ENCODE measurements at places on chromosomes 12 and 14.
A peak's percentile ranks its signal among the peaks of the same experiment; 100 is the strongest.

- no peak for DNase-seq
These were observed 61.3 kb upstream of the RESF1 start for GRCh38 chr12:31897781-31898503.

DNA sequence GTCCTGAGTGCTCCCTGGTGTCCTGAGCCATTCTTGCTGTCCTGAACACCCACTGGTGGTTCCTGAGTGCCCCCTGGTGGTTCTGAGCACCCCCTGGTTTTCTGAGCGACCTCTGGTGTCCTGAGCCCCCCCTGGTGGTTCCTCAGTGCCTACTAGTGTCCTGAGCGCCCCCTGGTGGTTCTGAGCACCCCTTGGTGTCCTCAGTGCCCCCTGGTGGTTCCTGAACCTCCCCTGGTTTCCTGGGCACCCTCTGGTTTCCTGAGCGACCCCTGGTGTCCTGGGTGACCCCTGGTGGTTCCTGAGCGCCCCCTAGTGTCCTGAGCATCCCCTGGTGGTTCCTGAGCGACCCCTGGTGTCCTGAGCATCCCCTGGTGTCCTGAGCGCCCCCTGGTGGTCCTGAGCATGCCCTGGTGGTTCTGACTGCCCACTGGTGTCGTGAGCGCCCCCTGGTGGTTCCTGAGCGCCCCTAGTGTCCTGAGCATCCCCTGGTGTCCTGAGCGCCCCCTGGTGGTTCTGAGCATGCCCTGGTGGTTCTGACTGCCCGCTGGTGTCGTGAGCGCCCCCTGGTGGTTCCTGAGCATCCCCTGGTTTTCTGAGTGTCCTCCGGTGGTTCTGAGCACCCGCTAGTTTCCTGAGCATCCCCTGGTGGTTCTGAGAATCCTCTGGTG, 473.1 kb downstream of the TMEM121 start:
- DNase-seq: peak; percentile 11

DNA sequence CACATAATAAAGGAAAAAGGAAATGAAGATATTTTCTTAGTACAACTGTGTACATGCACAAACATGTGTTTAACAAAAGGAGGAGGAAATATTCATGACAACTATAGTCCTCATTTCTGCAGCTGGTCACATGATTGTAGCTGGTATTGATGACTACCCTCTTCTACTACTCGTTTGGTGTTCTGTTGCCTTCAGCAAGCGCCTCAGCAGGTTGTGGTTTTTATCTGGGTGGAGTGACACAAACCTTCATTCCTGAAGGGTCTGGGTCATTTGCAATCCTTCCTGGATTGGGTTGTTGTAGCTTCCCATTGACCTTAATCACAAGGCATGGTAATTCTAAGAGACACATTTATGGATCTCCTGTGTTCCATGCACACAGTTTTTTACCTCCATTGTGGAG, 1009.9 kb upstream of the USP15 start:
- DNase-seq: no peak

DNA sequence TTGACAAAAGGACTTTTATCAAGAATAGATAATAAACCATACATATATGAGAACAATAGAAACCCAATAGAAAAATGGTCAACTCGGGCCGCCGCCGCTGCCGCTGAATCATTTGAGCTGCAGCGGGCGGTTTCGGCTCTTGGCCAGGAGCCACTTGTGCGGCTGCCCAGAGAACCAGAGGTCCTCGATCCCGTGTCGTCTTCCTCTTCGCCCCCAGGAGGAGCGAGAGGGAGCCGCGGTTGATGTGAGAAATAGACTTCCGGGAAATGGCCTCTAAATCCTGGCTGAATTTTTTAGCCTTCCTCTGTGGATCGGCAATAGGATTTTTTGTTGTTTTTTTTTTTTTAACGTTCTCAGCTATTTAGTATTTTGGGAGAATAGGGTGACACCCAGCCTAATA, 44.8 kb downstream of the CPSF6 start:
- DNase-seq: peak; percentile 49

- no peak for DNase-seq
These were observed 116.8 kb downstream of the DAAM1 start for GRCh38 chr14:59305231-59305630.

- DNase-seq: peak; percentile 90
These were observed 747 bp downstream of the IRF2BPL start for GRCh38 chr14:77027538-77028383.

- peak; percentile 14 for DNase-seq
These were observed 229.1 kb upstream of the OR4E1 start for GRCh38 chr14:21902561-21903181.

- DNase-seq: no peak
These were observed 25.5 kb upstream of the P2RX4 start for GRCh38 chr12:121184425-121184824.

GRCh38 chr12:106248846-106249371, 1.1 kb upstream of the CKAP4 start:
- no peak for DNase-seq

DNA sequence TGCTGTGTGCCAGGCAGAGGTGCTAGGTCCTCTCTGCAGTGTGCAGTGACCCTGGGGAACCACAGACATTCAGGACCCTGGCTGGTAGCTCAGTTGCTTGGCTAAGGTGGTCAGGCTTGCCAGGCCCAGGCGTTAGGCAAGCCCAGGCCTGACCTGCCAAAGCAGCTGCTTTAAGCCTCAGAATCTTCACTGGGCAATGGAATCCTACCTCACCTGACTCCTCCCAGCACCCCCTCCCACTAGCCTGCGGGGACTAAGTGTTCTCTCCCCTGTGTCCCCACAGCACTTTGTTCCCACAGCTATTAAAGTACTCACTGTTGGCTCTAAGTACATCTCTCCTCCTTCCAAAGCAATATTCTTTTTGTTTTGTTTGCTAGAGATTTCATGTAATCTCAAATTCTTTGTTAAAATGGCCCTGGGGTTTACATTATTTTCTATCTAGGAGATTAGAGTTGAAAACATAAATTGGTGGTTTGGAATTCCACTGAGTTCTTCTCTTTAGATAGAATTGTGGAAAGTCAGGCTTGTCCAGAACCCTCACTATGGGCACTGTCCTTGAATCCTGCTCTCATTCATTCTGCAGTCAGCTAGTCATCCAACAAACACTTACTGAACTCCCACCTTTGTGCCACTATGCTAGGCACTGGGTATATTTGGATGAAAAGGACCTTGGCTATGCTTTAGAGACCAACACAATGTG, 44.4 kb downstream of the DGLUCY start:
- peak; percentile 49 for DNase-seq

DNA sequence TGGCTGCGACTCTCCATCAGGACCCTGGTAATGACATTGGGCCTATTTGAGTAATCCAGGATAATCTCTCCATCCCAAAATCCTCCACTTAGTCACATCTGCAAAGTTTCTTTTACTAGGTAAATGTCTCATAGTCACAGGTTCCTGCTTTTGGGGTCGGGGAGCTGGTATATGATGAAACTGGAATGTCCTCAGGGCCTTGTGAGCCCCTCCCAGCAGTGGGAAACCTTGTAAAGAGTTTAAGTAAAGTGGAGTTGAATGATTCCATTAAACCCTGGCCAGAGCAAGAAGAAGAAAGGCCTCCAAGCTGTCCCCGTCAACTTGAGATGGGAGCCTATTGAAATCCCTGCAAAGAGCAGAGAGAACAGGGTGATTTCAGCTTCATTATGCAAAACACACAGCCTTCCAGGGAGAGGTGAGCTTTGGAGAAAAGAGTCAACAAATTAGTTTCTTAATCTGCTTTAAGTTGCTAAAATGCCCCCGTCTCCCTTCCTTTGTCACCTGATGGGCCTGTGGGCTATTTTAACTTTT, 12.6 kb downstream of the WSCD2 start:
- no peak for DNase-seq

DNA sequence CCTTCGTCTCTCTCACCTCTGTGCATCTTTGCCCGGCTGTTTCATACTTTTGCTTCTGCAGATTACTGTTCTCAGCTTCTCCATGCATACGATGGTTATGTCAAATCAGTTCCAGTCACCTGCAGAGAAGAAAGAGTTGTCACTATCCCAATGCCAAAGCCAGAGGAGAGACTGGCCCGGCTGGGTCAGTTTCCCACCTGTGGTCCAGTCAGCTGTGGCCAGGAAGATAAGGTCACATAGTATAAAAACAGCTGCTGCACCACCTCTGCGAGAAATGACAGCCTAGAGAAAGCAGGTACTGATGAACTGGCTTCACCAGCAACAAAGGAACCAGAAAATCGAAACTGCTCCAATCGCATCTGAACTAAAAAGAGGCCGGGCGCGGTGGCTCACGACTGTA, 6.4 kb upstream of the P2RX4 start:
- no peak for DNase-seq

- no peak for DNase-seq
These were observed 354.0 kb upstream of the KITLG start for GRCh38 chr12:88934163-88934747.

GRCh38 chr14:68309616-68310015, 483.3 kb downstream of the ZFP36L1 start:
- DNase-seq: no peak

- DNase-seq: no peak
These were observed 205.9 kb downstream of the PHLDA1 start for GRCh38 chr12:75825686-75826085.

DNA sequence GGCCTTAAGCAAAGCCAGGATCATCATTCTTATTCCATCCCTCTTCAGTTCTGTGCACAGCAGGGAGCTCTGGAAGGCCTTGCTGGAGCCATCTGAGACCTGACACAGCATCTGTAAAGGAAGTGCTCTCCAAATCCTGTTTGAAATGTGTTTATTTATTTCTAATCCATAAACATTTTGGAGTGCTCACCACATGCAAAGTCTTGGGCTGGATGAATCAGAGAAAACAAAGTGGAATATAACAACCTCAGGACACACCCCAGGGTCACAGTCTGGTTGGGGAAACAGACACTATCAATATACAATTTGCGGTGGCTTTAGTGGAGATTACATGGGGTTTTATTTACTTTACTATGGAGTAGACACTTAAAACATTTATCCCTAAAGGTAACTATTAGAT, 54.3 kb downstream of the BMP4 start:
- no peak for DNase-seq

- no peak for DNase-seq
These were observed 62.1 kb downstream of the ATG14 start for GRCh38 chr14:55349565-55349964.

- no peak for DNase-seq
These were observed 34.7 kb downstream of the MIA2 start for GRCh38 chr14:39268393-39268792.

- DNase-seq: no peak
These were observed 2.6 kb downstream of the LTB4R start for GRCh38 chr14:24313913-24314312.

DNA sequence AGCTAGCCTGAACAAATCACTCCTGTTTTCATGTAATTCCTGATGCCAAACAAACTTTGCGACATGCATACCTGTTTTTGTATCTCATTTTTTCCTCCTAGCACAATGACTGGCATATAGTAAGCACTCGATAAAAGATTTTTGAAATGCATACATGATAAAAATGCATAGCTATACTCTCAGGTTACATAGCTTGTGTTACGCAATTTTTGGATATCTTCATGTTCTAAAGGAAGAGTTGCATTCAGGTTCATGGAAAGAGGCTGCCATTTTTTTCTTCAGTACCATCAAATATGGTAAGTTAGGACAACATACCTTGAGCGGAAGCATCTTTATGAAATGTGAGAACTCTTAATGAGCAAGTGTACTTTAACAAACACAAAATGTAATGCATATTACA, 284.8 kb upstream of the DIO2 start:
- no peak for DNase-seq

DNA sequence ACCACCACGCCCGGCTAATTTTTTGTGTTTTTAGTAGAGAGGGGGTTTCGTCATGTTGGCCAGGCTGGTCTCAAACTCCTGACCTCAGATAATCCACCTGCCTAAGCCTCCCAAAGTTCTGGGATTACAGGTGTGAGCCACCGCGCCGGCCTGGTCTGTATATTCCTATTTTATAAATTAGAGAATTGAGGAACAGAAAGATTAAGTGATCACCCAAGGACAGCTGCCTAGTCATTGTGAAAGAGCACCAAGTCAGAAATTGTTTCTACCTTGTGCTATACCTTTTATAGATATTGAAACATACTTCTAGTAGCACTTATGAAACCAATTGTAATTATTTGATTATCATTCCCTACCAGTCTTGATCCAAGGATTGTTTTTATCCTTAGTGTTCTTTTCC, 1.9 kb downstream of the KNTC1 start:
- DNase-seq: no peak

DNA sequence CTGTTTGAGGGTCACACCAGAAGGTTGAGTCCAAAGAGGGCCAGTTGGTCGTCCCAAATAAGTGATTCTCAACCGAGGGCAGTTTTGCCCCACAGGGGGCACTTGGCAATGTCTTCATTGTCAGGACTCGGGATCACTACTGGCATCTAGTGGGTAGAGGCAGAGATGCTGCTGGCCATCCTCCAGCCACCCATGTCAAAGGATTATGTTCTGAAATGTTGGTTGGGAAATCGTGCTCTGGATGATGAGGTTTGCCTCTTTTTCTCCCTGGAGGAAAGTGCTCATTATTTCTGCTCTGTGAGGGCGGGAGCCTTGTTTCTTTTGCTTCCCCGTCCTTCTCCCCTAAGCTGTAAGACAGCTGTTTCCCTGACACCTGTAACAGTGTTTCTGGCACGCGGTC, 3.6 kb downstream of the ZNF839 start:
- peak; percentile 50 for DNase-seq

- DNase-seq: no peak
These were observed 891 bp downstream of the PLEKHA5 start for GRCh38 chr12:19130224-19131024.

DNA sequence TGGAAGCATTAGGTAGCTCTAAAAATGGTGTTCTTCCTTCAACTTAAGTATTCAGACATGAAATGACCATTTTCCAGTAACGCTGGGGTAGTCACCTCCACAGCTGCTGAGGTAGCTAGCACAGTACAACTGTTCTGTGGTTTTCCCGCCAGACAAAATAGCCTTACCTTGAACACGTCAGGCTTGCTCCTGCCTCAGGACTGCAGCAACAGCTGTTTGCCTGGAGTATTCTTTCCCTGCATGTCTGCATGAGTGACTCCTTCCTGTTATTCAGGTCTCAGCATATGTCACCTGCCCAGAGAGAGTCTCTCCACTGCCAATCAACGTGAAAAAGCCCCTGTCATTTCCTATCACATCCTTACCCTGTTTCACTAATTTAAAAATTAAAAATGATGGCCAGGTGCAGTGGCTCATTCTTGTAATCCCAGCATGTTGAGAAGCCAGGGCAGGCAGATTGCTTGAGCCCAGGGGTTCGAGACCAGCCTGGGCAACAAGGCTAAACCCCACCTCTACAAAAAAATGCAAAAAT, 37.9 kb downstream of the WDR89 start:
- DNase-seq: no peak

DNA sequence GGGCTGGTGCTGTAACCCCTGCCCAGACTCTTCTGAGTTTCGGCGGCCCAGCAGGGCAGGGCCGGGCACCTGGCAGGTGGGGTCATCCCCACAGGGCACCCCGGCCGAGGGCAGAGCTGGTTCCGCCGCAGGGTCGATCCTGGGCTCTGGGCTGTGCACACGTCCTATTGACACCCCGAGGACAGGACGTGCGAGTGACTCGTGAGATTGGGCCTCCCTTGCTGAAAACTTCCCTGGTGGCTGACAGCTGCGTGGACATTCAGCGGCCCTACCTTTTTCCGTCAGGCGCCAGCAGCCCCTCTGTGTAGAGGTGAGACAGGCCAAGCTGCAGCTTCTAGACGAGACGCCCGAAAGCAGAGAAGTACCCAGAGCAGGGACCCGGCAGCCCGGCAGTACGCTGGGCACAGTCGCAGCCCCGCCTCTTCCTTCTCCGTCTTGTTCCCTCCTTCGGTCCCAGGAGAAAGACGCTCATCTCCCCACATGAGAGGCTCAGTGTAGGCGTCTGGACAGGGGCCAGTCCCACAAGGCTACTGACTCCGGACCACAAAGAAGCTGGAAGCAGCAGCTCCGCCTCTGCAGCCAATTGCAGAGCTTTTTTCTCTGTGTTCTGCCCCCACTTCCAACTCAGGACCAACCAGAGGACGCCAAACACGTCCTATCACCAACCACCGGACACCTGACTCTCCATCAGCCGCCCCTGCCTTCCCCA, at the start of gene LRCOL1:
Gene LRCOL1, minus strand, starts transcription at position 532 of the 709 bp plus-strand sequence. CDS start 4,331 bp downstream, outside the sequence.
- DNase-seq: no peak

All from substantia nigra (tissue), 51 donors.